ENCODE measurements at places on chromosomes 12 and 14.
A peak's percentile ranks its signal among the peaks of the same experiment; 100 is the strongest.

- DNase-seq: no peak
These were observed 17.3 kb upstream of the CCDC196 start for GRCh38 chr14:66468778-66469367.

GRCh38 chr14:106023411-106023810 is 497.0 kb downstream of the TMEM121 start:
- DNase-seq: no peak

DNA sequence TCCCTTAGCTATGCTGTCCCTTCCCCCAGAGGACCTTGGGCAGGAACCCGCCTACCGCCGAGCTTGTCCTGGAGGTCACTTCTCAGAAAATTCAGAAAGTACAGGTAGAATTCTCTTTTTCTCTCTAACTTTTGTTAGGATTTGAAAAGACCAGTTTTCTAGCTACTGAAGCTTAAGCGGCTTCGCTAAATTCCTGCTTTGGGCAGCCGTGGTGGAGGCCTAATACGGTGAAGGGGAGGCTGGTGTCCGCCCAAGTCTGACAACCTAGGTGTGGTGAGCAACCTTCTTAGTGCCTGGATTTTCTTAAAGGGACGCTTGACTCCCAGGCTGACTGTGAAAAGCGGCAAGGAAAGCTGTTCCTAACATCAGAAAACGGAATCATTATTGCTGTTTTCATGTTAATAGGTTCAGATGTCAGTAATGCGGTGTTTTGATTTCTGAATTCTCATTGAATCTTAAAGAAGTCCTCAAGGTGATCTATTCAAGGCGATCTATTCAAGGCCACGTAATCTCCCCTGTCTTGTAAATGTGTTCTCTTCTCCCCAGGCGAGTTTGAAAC is 835 bp downstream of the FGD4 start:
- no peak for DNase-seq

DNA sequence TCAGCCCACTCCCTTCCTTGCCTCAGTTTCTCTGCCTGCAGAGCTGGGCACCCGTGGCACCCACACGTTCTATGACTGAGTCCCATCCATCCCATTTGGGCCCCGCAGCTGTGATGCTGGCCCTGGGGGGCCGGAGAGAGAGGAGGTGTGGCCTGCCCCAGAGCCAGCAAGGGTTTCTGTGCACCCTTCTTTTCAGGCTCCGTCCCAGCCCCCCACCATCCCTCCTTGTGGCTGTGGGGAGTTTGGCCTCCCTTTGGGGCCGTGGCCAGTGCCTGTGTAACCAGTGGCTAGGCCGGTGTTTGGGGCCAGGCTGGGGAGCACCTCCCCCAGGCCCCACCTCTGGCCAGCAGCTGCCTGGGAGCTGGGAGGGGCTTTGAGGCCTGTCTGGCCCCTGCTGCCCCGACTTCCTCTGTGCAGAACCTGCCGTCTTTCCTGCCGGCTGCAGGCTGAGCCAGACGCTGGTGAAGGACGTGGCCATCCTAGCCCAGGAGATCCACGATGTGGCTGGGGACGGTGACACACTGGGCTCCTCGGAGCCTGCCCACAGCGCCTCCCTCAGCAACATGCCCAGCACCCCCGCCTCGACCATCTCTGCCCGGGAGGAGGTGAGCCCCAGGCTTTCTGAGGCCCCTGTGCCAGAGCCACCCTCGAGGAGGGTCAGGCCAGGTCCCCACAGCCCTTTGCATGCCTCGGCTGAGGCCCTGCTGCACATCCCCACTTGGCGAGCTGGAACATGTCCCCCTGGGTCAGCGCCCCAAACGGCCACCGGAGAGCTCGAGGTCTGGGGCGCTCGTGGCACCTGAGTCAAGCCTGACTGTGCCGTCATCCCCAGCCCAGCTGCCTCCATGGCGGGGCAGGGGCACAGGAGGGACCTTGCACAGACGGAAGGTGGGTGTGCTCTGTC is 27.7 kb downstream of the CEP170B start:
- no peak for DNase-seq

GRCh38 chr12:11863478-11863906 is 207.2 kb upstream of the BCL2L14 start:
- no peak for DNase-seq

DNA sequence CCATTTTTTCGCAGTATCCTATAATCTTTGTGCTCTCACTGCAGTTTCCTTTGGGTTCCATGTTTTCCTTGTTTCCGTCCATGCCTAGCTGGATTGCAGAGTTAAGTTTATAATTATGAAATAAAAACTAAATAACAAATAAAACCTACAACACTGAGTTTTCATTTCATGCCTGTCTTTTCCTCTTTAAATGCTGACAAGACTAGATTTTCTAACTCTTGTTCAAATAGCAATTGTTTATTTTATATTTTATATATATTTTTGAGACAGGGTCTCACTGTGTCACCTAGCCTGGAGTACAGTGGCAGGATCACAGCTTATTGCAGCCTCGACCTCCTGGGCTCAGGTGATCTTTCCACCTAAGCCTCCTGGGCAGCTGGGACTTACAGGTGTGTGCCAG is 5.3 kb upstream of the GEMIN2 start:
- DNase-seq: no peak

- peak; percentile 14 for DNase-seq
These were observed 33.1 kb upstream of the PTPRO start for GRCh38 chr12:15289192-15289591.

- no peak for DNase-seq
These were observed 14.9 kb upstream of the POLR3B start for GRCh38 chr12:106342397-106343213.

GRCh38 chr12:124030008-124030407 is 57.0 kb downstream of the ZNF664 start:
- DNase-seq: no peak

- DNase-seq: no peak
These were observed 45.7 kb downstream of the SSPN start for GRCh38 chr12:26241080-26241479.
